ENCODE measurements at places on chromosomes 16 and 17. TPM values are rescaled to one million over a fixed set of nuclear protein-coding genes. Genes with fewer than 3 reads are reported as not detected.

OR2C1 gene
- total RNA-seq = not detected

CA5A gene
- total RNA-seq = not detected

MYH1 gene
- not detected for total RNA-seq

SLX4 gene
- total RNA-seq = 18.2 TPM

NKD1 gene
- total RNA-seq = 0.20 TPM

Data from Calu3 (cell line).